ENCODE measurements at places on chromosomes 1 and 21.

DNA sequence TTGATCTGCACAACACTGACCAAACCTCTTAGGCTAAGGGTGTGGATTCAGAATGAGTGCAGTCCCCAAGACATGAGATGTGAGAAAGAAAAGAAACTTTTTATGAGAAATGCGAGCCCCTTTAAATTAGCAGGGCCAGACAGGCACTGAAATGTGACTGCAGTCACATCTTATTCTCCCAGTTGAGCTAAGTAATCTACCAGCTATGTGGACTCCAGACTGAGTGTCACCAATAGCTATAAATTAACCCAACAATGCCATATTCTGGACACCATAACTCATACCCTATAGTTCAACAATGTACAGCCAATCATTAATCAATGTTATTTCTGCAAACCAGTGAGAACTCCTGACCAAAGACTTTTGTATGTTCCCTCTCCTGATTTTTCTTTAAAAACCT is 153.2 kb downstream of the COQ8A start:
- no peak for DNase-seq

DNA sequence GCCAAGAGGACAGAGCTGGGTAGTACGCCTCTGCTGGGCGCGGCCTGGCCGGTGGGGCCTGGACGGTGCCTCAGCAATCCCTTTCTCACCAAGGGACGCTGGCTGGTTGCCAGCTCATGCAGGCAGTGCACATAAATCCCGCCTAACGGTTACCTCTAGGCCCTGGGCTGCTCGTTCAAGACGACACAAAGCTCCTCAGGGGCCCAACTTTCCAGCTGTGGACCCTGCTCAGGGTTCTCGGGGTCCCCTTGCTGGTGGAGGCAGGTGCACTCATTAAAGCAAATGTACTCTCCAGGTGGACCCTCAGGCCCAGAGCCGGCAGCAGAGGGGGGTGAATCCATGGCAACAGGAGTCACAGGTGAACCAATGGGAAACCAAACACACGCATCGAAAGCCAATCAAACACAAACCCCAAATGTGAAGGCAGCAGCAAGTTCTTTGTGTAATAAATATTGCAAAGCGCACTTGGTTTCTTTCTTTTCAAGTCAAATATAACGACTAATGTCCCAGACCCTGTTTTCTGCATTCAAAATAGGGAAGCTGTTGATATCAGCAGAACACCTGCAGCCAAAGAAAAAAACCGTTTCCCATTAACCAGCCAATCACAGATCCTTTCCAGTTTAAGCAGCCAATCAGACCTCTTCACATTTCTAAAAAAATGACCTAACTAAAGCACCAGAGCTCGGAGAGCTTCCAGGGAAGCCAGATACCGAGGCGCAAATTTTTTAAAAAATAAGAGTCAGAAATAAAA is 26.1 kb upstream of the CLSTN1 start:
- DNase-seq: no peak

GRCh38 chr1:20710469-20711284 is 7.1 kb downstream of the KIF17 start:
- peak; percentile 62 for DNase-seq

- no peak for DNase-seq
Measured at GRCh38 chr21:28775071-28775470, 217.6 kb downstream of the LTN1 start.

GRCh38 chr1:230768903-230769570 is 21.8 kb downstream of the CAPN9 start:
- DNase-seq: no peak

- DNase-seq: no peak
Measured at GRCh38 chr1:58997637-58998036, 213.8 kb upstream of the JUN start.

DNA sequence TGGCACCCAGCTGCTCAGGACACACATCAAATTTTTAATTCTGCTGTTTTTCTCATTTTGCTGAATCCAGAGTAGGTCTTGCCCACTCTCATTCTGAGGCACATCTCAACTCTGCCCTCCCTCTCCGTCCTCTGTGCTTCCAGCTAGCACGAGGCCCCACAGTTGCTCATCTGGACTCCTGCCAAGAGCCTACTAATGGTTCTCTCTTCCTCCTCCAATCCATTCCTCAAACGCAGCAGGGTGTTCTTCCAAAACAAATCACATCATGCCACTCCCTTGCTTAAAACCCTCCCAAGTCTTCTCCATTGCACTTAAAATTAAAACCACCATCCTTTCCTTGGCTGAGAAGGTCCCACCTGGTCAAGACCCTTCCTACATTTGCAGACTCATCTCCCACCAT is 49.8 kb upstream of the SCAF4 start:
- DNase-seq: no peak

All from NCI-H1092 (cell line).